ENCODE measurements at places on chromosomes 7 and 10.

- ATAC-seq, result no peak
Measured at GRCh38 chr7:3937146-3937545, 636.1 kb downstream of the SDK1 start.

GRCh38 chr10:56561336-56561735, 200.3 kb upstream of the ZWINT start:
- ATAC-seq, result no peak

DNA sequence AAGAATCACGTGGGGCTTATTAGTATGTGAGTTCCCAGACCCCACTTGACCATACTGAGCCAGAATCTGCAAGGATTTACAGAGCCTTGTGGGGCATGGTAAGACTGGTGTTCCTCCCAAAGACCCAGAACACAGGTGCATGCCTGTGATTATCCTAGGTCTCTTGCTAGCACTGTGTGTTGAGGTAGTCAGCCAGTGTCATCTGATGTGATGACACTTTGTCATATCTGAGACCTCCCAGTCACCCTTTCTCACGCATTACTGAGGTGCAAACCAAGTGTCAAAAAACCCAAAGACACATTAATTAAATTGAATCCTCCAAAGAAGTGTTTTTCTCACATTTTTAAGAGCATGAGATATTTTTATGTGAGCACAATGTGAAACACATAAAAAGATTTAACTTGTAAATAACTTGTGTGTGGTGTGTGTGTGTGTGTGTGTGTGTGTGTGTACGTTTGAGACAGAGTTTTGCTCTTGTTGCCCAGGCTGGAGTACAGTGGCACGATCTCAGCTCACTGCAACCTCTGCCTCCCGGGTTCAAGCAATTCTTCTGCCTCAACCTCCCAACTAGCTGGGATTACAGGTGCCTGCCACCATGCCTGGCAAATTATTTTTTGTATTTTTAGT, 162.0 kb upstream of the PRPS1L1 start:
- no peak for ATAC-seq

- no peak for ATAC-seq
Measured at GRCh38 chr7:75928568-75928914, 13.6 kb downstream of the POR start.
